Ovary (tissue), 10 donors: ENCODE measurements at places on chromosomes 1 and 21. TPM values are rescaled to one million over a fixed set of nuclear protein-coding genes. Genes with fewer than 3 reads are reported as not detected.

GRCh38 chr1:167077868-167078210, 12.3 kb downstream of the GPA33 start:
- no peak for DNase-seq

- no peak for DNase-seq
These were observed 12.6 kb downstream of the MAP7D1 start for GRCh38 chr1:36168514-36168913.

The LYPD8 gene
- not detected for total RNA-seq

GRCh38 chr1:242836423-242836822, 311.9 kb upstream of the PLD5 start:
- no peak for DNase-seq

DNA sequence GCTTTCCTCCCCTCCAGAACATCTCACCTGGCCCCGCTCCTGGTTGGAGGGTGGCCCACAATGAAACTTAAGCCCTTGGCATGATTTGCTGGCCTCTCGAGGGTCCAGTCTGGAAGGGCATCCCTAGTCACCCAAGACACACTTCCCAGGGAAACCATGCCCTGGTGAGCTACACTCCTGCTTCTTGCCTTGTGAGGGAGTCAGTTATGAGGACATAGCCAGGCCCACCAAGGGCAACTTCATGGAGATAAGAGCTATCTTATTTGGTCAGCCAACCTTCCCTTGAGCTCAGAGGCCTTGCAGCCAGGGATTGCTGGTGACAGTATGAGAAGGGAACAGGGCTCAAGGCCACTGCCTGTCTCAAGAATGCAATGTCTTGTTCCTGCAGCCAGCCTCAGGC, 9.7 kb downstream of the TNR start:
- DNase-seq: no peak

The OR6N1 gene
- total RNA-seq: not detected

DNA sequence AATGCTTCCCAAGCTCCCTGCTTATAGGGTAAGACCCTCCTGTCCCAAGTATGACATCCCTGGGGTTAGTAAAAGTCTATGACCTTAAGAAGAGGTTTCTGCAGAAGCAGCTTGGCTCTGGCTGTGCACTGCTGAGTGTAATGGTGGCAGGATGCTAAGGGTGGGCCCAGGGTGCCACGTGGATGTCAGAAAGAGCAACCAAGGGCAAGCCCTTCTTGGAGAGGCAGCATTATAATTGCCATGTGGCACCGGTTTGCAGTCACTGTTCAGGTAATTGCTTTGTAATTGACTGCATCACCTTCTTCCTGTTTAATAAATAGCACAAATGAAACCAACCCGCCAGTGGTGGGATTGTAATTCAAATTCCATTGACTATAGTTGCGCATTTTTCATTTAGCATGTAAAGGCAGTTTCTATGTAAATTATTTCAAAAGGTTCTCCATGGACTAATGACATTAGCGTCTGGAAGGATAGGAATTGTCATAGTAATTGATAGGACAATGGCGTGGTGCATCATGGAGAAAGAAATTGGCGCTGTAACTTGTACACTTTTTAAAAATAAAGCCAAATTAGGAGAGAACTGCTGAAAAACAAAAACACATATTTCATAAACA, 490.6 kb upstream of the VAMP3 start:
- no peak for DNase-seq

DNA sequence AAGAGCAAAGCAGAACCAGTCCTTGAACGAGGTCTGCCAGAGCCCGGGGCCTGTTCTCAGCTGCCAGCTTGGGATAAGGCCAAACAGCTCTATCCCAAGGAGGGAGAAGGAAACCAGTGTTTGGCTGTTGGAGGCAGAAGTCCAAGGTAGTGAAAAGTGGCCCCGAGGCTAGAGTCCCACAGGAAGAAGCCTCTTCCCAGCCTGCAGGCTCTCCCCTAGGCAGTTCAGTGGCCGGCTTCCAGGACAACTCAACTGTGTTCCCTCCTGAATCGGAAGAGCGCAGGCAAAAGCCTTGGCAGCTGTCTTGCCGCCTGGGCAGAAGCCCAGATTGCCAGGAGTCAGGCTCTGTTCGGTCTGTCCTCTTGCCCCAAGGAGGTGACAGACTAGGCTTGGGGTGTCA, 19.3 kb downstream of the QSOX1 start:
- peak; percentile 89 for DNase-seq

The ADAMTS4 gene
- total RNA-seq: 103 TPM

DNA sequence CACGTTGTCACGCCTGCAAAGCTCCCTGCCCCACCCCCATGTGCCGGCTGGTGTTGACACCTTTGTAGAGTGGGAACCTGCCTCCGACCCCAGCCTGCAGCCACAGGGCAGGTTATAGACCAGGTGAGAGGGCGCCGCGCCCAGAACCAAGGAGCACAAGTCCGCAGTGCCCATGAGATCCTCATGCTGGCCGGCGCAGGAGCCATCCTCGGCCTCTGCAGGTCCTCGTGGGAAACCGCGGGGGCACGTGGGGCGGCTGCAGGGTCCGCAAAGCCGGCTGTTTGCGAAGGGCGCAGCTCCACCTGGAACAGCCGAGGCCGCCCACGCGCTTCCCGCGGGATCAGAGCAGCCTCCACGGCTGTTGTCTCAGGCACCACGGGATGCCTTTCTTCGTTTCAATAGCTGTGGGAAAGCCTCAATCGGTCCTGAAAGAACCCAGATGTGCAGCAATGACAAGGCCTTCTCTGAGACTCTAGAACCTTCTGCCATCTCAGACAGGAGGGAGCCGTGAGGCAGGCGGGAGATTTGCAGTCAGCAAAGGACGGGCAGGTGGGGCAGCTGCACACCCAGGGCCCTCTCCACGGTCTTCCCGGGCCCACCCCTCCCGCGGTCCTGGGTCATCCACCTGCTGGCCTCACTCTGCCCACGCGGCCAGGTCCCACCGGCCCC, 29.9 kb downstream of the POFUT2 start:
- DNase-seq: no peak
